HuH-7 (cell line): ENCODE measurements at places on chromosomes 3 and 15.

DNA sequence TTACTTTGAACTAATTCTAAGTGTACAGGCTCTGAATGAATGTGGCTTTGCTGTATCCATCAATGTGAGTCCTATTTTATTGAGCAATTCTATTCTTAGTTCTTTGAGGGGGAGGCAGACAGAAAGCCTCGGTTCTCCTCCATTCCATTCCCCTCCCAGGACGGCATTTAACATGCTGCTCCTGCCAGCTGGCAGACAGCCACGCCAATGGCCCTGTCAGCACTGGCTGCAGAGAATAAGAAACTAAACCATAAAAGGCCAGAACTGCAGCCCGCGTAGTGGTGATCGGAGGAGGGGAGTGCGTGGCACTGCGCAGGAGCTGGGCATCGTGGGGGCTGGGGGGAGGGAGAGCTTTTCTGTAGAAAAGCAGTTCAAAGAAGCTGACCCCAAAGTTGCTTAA lies 76.0 kb upstream of the HACD2 start:
- DNase-seq: no peak

DNA sequence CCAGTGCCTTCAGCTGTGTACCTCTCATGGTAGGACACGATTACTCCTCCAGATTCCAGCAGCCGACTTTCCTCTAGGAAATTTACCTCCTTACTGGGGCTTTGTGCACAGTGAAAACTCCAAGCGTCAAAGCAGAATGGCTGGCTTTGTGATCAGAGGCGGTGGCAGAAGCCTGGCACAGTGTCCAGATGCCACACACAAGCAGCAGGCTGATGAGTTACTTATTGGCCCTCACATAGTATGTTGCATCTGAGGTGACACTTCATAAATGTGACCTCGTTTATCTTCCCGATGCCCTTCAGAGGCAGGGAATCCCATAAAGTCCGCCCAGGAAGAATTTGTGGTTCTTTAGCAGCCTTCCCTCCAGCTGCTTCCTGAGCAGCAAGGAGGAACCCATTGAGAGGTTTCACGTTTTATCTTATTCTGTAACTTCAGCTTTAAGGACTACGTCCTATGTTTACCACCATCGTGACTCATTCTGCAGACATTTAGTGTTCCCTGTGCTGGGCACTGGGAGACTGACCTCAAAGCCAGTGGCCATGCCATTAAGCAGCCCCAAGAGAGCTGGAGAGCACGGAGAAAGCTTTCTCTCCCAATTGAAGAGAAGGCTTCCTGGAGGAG lies 107.1 kb upstream of the C15orf61 start:
- no peak for DNase-seq

DNA sequence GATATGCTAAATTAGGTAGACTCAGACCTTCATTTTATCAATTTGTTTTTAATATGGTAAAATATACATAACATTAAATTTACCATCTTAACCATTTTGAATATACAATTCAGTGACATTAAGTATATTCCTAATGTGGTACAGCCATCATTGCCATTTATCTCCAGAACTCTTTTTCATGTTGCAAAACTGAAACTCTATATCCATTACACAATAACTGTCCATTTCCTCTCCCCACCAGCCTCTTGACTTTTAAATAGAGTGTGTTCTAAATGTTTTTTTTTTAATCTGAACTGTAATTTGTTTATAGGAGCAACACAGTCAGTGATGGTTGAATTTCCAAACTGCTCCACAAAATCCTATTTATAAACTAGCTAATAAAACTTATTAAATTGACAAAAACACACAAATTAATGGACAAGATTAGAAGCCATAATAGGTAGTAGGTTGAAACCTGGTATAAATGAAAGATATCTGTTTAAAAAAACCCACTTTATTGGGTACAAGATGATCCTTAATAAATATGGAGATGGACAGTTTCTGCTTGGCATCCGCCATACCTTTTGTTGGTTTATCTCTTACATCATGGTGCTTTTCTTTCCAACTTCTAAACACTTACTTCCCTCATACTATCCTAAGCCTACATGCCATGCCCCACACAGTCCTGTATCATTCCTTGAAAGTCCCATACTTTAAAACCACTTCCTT lies 142.4 kb downstream of the ZPLD1 start:
- no peak for DNase-seq

DNA sequence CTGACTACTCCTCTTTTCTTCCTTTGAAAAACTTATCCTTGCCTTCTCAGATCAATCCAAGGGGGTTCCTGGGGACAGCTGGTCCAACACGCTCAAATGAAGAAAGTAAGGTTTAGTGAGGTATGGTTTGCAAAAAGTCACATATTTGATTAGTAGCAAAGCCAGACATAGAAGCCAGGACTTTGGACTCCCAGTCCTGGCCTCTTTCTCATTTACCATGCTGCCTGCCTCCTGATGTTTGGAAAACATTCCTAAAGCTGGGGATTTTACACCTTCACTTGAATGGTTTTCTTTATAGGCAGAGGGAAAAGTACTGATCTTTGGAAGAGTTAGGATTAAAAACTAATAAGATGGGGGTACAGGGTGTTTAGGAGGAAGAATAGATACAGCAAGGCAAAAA lies 14.6 kb downstream of the POPDC2 start:
- DNase-seq: peak; percentile 40

- DNase-seq: no peak
These were observed 359.7 kb downstream of the FGF12 start for GRCh38 chr3:192367616-192368015.

- DNase-seq: no peak
These were observed 40.0 kb downstream of the PAQR5 start for GRCh38 chr15:69338535-69339213.

GRCh38 chr15:95329362-95329761 lies 1001.1 kb upstream of the NR2F2 start:
- DNase-seq: no peak

- peak; percentile 56 for DNase-seq
These were observed 31.3 kb upstream of the SETMAR start for GRCh38 chr3:4271834-4272233.

DNA sequence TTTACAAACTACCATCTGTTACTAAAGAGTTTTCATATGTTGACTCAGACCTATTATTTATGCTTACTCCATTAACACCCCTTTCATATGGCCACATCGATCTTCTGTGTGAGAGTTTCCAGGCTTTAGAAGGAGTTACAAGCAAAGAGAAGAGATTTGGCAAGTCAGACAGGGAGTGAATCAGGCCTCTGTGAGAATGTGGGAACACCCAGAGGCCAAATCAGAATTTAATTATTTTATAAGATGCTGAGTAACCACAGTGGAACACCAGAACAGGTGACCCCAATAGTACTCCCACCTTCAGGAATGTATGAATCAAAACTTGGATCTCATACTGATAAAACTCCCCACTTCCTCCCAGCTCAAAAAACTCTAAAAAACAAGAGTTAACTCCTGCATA lies 42.0 kb downstream of the IFT57 start:
- no peak for DNase-seq

DNA sequence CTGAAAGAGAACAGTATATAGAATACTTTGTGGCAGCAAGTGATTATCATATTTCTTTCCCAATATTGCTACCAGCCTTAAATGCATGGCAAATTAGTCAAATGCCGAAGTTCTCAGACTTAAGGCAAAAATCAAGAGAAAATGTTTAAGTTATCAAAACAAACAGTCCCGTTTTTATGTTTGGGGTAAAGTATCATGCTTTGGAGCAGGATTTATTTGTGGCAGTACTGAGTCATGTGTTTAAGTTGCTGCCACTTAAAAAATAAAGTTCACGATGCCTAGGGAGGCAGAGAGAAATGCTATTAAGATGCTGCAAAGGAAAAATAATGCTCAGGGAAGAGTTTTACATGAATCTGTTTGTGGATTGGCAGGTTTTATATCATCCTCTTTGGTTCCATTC lies 417.4 kb upstream of the MDFIC2 start:
- DNase-seq: no peak

GRCh38 chr3:195195321-195196209 lies 75.4 kb downstream of the XXYLT1 start:
- no peak for DNase-seq

GRCh38 chr3:52827866-52828376 lies 2.6 kb downstream of the ITIH4 start:
- DNase-seq: peak; percentile 43

GRCh38 chr3:141346418-141346817 lies 21.9 kb upstream of the ZBTB38 start:
- DNase-seq: no peak

DNA sequence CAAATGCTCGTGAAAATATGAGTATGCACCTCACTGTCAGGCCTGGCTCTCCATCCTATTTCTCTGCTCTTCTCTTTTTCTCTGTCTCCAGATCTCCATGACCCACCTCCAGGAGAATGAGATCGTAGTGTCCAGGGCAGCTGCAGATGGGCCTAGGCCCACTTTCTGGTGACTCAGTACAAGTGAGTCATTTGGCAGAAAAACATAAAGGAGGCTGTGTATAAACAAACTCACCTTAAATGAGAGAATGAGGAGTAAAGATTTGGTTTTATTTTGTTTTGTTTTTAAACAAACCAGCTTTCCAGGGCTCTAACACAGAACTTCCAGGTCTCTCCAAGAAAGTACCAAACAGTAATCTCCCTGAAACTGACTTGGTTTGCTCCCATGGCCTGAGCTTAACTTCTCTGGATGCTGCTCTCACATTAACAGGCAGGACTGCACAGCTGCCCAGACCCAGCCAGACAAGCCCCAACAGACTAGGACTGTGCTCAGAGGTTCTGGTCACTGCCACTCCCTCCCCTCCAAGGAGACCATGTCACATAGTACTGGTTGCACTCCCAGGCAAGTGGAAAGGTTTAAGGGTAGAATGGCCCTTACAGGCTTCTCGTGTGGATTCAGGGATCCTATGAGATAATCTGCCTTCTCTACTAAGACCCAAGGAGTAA lies 1.5 kb upstream of the HEG1 start:
- no peak for DNase-seq

DNA sequence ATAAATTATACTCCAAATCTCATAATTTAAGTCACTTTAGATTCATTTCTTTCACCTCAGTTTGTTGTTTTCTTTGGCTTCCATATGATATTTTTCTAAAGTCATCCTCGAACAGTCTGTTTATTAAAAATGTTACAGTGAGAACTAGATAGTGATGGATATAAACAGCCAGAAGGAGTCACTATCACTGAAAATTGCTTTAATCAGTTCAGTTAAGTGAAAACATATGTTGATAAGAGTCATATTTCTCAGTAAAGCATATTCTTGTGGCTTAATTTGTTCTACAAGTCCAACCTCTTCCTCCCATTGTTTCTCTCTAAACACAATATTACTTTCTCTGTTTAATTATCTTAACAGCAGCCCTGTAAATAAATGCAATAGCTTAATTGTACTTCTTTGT lies 427.5 kb upstream of the ALCAM start:
- no peak for DNase-seq

DNA sequence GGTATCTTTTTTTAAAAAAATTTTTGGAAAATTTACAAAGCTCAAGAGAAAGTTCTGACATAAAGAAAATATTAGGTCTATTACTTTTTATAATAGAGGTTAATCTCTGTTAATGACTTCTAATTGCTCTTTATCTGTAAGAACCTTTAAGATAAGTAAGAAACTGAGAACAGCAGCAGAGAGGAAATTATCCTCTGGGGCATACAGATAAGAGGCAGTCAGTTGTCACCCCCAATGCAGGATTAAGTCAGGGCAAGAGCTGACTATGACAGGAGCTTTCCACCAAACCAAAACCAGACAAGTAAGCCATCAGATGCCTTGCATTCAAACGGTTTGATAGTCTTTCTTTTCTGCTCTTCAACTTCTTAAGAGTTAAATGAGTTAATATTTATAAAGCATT lies 149.0 kb downstream of the GSK3B start:
- DNase-seq: no peak

- DNase-seq: no peak
These were observed 64.0 kb downstream of the USP13 start for GRCh38 chr3:179716811-179717210.

DNA sequence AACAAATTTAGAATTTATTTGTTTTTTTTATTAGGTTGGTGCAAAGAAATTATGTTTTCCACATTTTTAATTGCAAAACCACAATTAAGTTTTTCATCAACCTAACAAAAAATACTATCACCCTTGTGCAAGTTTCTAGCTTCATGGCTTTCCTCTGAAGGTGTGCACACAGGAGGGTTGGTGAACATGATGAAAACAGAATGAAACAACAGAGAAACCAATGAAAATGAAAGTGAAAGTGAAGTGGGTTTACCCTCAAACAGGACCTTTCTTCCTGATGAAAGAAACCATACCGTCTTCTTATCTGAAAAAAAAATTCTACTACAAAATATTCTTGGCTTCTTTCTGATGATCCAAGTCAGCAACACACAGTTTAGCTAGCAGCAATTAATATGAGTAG lies 71.9 kb upstream of the FEZF2 start:
- DNase-seq: no peak

- no peak for DNase-seq
These were observed 33.6 kb downstream of the VGLL4 start for GRCh38 chr3:11610044-11610671.

DNA sequence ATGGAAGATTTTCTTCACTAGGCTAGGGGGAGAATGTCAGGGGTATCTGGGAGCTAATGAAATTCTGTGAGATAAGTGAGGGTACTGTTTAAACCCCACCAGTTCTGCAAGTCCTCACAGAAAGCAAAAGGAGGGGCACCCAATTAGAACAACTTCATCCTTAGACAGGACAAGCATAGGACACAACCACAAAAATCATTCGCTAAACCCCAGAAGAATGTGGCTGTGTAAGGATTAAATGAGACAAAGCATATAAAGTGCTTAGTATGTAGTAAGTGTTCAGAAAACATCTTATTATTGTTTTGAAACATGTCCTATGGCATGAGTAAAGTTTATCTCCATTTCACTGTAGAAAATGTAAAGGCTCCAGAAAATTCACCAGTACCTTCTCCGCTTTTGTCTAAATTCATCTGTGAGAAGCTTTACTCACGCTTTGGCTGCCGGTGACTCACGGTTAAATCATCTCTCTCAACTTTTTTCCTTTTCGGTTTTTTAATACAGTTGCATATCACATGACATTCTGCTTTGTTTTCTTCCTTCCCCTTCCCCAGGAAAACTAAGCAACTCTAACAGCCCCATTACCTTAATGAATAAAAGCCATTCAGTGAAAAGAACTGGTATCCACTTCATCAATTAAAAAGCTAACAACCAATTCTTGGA lies 1.7 kb downstream of the CLRN1 start:
- no peak for DNase-seq

- no peak for DNase-seq
These were observed 80.1 kb downstream of the AQR start for GRCh38 chr15:34889476-34889875.

DNA sequence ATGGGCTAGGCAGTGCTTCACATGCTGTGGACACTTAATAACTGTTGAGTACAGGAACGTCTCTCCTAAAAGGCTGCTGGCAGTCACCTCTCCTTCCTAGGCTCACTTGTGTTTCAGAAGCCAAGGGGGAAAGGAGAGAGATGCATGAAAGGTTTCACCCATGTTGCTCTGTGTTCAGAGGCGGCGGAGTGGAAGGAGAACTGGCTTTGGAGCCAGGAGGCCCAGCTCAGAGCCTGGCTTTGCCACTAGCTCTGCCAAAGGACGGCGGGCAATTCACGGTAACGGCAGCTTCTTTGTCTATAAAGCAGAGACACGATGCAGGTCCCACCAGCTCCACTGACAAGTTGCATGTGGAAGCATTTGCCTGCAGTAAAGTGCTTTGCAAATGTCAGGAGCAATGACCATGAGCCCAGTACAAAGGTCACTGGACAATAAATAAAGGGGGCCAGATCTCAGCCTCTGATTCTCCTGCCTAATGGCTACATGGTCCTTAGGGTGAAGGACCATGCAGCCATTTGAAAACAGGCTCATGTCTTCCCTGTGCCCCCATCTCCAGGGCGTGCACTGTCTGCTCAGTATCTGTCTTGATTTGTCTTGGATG lies 171.7 kb upstream of the TLE3 start:
- peak; percentile 45 for DNase-seq
